Skeletal muscle tissue (tissue), 5 donors: ENCODE measurements at places on chromosomes 4 and X. TPM values are rescaled to one million over a fixed set of nuclear protein-coding genes. Genes with fewer than 3 reads are reported as not detected.

Gene ABLIM2
- 7.3 TPM for total RNA-seq

Gene NCAPG
- 8.4 TPM for total RNA-seq

Gene UBA6
- 36.0 TPM for total RNA-seq

Gene CLCN4
- 15.7 TPM for total RNA-seq

Gene ALG13
- total RNA-seq: 27.7 TPM

Gene TXLNG
- total RNA-seq: 5.7 TPM

Gene PPARGC1A
- total RNA-seq: 12.5 TPM

Gene CPXCR1
- total RNA-seq: not detected

Gene EFHC2
- total RNA-seq: under 0.01 TPM

Gene ZNF732
- 1.6 TPM for total RNA-seq

Gene HMGB2
- 39.7 TPM for total RNA-seq
